IPS DF 6.9 (cell line): ENCODE measurements at places on chromosomes 16 and 17.

DNA sequence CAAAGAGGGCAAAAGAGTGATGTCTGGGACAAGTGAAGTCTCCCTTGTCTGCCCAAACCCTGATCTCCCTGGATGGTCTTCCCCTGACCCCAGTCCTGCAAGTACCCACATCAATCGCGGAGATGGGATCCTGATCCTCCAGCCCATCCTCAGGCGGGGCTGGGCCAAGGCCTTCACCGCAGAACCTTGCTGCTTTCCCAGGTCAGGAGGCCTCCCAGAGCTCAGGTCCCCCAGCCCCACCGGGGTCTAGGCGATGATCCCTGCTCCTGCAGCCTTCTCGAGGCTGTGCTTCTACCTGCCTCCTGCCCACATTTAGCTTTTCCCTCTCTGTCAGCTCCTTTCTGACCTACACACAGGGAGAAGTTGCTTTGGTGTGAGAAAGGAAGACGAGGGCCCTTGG, 6.3 kb downstream of the SLC12A4 start:
- DNase-seq, result no peak

DNA sequence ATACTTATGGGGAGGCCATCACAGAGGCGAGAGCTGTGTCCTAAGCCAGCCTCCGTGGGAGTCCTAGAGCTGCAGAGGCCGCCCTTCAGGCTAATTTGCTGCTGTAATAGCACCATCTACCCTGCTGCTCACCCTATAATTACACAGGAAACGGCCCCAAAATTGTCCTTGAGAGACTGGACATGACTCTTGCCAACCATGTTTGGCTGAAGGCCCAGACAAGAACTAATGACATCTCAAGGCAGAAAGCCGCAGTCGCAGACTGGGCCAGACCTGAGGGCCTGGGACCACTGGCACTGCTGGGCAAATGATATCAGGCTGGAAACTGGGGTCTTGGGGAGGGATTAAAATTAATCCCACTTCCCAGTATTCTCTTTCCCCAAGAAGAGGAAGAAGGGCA, 24.1 kb downstream of the PSMD7 start:
- no peak for DNase-seq

DNA sequence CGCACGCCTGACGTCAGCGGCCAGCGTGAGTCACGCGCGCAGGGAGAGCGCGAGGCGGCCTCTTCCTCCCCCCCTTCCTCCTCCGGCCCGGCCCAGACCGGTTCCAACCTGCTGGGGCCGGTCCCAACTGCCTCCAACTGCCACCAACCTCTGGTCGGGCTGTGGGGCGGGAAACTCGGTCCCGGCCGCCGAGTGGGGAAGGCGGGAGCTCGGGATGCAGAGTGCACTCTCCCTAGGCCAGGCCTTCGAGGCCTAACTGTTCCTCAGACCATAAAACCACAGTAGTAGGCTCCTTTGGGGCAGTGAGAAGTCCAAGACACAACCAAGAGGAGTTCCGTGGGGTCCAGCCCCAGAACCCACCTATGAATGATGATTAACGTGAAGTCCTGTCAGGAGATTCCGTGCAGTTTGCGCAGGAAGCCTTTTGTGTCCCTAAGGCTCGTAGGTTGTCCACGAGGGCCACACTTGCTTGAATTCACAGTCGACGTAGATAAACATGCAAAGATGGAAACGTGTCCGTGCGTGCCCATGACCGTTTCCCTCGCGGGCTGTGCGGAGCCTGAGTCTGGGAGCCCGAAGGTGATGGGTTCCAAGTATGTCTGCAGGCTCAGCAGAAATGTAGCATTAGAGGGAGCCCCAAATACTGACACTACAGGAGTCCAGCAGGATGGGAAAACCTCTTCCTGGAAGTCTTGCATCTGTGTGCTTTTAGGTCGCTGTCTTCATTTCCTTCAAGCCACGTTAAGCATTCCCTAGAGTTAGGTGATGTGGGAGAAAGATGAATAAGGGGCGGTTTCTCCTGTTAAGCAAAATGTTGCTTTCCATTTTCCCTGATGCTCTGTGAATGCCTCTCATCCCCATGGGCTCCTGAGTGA, 647 bp downstream of the UNK start:
- no peak for DNase-seq

DNA sequence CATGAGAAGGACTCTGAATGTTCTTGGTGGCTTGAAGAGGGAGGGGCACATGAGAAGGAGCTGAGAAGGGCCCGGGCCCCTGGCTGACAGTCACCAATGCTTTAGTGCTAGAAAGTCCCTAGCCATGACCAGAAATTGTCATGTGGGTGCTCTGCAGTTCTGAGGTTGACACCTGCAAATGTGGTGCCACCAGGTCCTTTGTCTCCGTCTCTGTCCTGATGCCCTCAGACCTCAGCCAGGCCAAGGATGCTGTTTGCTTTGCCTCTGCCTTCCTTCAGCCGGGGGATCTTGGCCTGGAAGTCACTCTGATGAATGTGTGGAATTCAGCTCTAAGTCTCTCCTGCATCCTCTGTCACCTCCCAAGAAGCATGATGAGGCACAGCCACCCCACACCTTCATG, 63.6 kb downstream of the TNFRSF13B start:
- no peak for DNase-seq

- no peak for DNase-seq
Measured at GRCh38 chr17:79981090-79981489, 54.6 kb downstream of the TBC1D16 start.

GRCh38 chr16:66162821-66163220, 203.7 kb upstream of the CDH5 start:
- DNase-seq, result no peak

- no peak for DNase-seq
Measured at GRCh38 chr17:4156750-4157381, 13.9 kb downstream of the CYB5D2 start.

GRCh38 chr16:81797443-81797842, 18.4 kb downstream of the PLCG2 start:
- DNase-seq, result no peak

DNA sequence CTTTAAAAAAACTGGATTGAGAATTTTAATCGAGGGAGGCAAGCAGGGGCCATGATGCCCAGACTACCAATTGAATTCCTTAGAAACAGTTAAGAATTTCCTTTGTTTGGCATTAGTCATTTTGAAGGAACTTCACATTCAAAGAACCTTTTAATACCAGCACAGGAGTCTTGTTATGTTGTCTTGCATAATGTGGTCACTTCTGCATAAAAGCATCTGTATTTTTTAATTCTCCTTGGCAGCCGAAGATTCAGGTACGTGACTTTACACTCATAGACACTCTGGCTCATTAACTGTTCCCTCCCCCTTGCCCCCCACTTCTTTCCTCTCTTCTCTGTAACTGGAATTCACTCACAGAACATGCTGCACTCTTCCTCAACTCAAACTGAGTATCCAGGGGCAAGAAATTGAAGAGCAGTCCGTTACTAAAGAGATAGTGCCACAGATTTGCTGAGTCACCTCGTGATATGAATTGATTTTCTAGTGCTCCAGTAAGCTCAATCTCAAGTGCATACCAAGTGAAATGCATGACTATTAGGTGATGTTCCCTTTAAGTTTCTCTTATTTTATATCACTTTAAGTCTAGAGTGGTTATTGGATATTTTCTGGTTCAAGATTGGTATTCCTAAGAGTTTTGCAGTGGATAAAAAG, 572.2 kb upstream of the SOX9 start:
- no peak for DNase-seq

- DNase-seq, result no peak
Measured at GRCh38 chr16:81695321-81696165, 83.5 kb upstream of the PLCG2 start.

DNA sequence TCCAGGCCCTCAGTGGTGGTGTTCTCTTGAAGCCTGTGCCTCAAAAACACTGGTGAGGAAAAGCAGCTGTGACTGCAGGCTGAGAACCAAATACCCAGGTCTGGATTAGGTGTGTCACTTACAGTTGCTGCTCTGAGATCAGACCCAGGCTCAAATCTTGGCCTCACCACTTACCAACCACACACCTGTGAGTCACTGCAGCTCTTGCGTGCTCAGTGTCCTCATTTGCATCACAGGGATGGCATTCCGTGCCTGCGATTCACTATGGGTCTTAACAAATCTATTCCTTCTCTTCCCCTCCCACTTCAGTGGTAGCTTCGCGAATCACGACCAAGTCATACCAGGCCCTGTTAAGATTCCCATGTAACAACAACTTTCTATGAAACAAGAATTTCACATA, 233.4 kb upstream of the HSBP1 start:
- DNase-seq, result peak; percentile 20

DNA sequence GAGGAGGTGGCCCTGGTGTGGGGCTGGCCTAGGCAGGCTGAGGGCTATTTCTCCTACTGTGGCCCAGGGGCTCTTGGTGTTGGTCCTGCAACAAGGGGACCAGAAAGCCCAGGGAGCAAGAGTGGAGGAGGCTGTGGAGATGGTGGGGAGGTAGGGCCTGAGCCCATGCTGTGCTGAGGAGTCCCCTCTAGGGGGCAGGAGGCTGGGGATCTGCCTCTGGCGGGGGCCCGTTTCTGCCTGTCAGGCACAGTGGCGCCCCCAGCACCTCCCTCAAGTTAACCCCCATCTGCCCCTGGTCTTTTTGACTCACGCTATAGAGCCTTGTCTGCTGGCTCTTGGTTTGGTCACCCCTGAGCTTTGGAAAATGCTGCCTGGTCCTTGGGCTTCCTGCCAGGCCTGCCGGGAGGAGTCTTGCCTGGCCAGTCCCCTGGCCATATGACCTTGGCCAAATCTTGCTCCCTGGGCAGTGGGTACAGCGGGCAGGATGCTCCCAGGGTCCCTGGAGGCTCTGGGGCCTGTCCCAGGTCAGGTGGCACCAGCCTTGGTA, 5.9 kb downstream of the BAIAP2 start:
- DNase-seq, result no peak

- no peak for DNase-seq
Measured at GRCh38 chr17:65271296-65271695, 134.1 kb downstream of the RGS9 start.

- no peak for DNase-seq
Measured at GRCh38 chr16:21265104-21265837, 12.8 kb downstream of the CRYM start.

DNA sequence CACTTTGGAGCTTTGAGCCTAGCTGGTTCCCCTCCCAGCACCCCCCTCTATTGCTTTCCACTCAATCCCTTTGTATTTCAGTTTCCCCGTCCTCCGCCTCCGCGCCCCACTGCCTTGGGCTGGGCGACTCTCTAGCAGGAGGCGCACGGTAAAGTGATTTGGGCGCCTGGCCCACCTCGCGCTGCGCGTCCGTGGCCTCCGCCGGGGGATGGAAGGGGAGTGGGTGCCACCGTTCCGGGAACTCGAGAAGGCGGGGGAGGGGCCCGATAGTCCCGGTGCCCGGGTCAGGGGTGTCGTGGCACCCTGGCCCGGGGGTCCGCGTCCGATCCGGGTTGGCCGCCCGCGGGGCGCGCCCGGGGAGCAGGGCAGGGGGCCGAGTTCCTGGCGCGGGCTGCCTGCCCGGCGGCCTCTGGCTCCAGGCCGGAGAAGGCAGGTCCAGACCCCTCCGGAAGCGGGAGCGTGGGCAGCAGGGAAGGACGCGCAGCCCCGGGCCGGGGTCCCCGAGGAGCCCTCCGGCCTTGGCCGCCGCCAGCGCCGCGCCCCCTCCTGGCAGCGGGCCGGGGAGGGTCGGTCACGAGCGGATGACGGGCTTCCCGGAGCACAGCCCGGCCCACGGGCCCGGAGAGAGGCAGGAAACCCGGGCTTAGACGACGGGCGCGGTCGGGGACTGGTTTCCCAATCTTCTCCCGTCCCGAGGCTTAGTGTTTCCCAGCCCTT, 15.8 kb downstream of the MEOX1 start:
- DNase-seq, result no peak

GRCh38 chr16:10387188-10387617, 1.3 kb downstream of the ATF7IP2 start:
- no peak for DNase-seq

DNA sequence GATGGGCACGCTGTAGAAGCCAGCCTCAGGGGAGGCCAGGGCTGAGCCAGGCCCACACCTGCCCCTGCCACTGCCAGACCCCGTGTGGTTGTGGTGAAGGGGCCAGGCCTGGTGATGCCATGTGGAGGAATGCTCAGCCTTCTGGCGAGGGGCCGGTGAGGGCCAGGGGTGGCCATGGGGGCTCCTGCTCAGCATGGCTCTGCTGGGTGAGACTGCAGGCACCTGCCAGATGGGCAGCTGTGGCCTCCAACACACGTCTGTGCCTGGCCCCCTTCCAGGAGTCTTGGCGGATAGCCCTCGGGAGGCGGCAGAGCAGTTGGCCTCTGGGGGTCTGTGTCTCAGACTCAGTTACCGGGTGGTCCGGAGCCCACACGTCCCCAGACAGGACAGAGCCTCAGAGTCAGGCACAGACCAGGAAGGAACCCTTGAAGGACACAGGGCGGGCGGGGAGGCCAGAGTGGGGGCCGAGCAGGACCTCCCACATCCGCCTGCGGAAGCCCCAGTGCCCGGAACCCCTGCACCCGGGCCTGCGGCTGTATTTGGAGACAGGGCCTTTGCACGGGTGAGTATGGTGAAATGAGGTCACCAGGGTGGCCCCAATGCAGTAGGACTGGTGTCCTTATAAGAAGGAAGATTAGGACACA, 22.5 kb upstream of the CHMP6 start:
- no peak for DNase-seq

DNA sequence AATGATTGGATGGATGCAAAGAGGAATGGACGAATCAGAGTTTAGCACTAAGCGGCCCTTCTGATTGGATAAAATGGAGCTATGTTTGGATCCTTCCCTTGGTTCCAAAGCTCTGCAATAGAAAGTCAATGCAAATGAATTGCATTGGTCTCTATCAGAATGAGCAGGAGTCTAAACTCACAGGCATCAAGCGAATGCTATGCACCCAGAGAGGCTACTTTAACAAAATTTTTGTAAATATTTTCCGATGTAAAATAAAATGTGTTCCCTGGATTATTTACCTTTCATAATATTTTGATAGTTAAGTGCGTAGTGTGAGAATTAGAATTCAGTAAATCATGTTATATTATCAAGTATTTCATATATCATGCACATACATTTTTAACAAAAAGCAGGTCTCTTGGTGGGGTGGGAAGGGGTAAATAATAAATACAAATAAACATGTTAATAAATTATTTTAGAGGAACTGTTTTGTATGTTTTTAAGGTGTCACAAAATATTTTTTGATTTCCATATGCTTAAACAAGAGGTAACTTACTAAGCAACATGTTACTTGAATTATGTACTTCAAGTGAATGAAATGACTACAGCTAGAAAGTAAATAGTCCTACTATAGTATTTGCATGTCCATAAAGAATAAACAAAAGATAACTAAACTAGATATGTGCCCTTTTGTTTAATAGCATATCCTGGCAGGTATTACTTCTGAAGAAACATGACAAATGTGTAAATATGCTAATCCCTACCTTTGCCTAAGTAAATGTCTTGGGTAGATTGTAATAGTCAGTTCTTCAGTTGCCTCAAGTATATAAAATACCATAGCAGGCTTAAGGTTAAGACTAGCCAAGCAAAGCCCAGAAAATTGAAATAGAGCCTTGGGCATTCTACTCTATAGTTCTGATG, 4.4 kb upstream of the UNK start:
- DNase-seq, result no peak

DNA sequence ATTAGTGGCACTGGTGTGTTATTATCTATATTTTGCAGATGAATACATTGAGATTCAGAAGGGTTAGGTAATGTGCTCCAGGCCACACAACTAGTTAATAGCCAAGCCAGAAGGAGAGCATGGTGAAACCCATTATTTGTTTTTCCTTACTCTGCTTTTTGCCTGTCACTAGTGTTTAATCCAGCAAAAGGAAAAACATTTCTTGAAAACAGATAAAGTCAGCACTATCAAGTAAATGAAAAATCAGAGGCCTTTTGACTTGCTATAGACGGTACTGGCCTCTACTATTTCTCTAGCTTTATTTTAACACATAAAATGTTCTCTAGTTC, 4.8 kb downstream of the PITPNC1 start:
- DNase-seq, result no peak
